Colonic mucosa (tissue), 4 donors: ENCODE measurements at places on chromosomes 11 and 22. TPM values are rescaled to one million over a fixed set of nuclear protein-coding genes. Genes with fewer than 3 reads are reported as not detected.

GRCh38 chr11:6196396-6196795, 2.6 kb upstream of the OR52W1 start:
- DNase-seq, result no peak

Gene CDCA5
- 9.7 TPM for total RNA-seq

DNA sequence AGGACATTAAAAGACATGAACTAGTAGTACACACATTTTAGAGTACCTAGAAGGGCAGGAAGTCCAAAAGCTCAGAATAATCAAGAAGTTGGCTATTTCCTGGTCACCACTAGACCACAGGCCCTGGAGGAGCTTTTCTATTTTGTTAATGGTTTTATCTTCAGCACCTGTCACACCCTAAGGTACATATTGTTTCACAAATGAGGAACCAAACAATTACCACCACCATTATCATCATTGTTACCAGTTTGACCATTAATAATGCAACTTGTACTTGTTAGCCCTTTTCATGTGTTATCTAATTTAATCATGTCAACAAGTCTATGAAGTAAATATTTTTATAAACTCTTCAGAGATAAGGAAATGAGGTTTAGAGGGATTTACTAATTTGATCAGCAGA, 4.9 kb downstream of the MRPL48 start:
- DNase-seq, result no peak

DNA sequence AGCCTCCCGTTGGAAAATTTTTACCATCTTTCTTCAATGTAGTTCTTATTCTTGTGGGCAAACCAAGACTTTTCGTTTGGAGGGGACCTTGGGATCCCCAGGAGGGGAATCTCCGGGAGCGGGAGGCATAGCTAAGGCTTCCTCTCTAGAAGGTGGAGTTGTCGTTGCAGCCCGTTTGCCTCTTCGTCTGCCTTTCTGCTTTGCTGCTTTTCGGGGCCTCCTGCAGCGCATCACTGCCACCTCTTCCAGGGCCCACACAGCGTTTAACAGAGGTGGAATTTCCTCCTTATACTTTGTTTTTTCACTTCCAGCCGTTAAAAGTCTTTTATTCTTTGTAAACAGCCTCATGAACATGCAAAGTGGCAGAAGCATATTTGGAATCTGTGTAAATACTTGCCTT, 3.5 kb upstream of the IFITM3 start:
- no peak for DNase-seq

- no peak for DNase-seq
Observed at GRCh38 chr22:35966314-35967045, 62.1 kb downstream of the RBFOX2 start.

Gene TTLL12
- 89.3 TPM for total RNA-seq

DNA sequence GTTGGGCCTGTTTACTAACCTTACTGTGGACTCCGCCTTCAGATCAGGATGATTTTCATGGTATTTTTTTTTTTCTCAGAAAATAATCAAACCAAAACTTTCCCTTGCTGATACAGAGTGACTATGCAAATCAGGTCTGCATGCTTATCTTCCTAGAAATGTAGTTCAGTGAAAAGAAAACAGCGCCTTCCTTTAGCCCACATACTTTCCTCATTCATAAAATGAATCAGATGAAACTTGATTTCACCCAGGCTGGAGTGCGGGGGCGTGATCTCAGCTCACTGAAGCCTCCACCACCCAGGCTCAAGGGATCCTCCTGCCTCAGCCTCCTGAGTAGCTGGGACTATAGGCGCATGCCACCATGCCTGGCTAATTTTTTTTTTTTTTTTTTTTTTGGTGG, 26.0 kb downstream of the ZNRF3 start:
- DNase-seq, result no peak

Gene SMC1B
- total RNA-seq, result 0.15 TPM

GRCh38 chr22:19522190-19522880, 1.9 kb downstream of the CLDN5 start:
- DNase-seq, result no peak

DNA sequence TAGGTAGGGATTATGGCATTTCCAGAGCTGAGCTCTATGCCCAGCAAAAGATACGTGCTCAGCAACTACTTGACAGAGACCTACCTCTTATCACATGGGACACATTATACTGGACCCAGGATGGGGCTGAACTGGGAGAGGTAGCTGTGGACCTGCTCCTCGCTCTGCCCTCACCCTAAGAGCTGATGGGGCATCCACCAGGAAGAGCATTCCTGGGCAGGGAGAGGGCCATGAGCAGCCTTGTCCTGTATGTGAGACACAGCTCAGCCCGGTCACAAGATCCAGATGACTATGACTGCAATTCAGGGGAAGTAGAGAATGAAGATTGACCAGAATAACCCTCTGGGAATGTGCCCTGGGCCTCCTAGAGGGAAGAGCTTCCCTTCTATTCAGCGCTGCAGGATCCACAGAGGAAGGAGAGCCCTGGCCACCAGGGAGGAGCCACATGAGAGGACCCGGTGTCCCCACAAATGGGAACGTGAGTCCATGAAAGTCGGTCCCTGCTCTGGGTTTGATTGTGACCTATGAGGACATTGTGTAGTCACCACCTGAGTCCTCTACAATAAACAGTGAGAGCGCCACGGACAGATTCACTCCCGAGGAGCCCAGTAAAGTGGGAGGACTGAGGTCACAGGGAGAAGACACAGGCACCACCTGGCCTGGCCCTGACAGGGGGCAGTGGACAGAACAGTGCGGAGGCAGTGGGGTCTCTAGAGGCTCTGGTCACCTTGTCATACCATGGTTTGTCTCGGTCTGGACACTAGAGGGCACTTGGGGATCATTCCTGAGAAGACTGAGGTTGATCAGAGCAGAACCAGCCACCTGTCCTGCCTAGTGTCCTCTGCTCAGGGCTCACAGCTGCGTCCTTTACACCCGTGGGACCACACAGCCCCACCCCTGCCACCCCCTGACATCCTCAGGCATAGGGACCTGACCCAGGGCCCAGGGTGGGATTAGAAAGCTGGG, 99.5 kb downstream of the ZNF280B start:
- DNase-seq, result no peak

DNA sequence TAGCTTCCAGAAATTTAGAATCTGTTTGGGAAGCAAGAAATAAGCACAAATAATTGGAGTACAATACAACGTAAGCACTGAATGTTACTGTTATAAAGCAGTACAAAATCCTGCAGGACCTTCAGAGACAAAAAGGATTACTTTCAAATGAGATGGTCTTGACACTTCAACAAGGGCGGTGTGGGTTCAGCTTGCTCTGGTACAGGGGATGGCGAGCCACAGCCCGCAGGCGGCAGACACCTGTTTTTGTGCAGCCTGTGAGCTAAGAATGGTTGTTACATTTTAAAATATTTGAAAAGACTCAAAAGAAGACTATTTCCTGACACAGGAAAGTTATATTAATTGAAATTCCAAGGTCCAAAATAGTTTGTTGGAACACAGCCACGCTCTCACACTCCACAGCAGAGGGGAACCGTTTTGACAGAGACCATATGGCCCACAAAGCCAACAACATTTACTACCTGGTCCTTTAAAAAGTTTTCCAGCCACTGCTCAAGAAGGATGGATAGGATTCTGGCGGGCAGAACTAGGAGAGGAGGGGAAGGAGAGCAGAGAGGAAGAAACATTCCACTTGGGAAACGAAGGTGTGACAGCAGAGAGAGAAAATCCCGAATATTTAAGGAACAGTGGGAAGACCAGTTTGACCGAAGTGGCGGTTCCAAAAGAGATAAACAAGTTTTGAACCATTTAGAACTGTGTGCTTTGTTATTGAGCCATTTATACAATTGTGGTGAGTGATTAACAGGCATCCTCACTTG, 6.3 kb downstream of the PRDM10 start:
- peak; percentile 21 for DNase-seq

GRCh38 chr22:32476281-32477195, 1.9 kb downstream of the FBXO7 start:
- DNase-seq, result no peak

DNA sequence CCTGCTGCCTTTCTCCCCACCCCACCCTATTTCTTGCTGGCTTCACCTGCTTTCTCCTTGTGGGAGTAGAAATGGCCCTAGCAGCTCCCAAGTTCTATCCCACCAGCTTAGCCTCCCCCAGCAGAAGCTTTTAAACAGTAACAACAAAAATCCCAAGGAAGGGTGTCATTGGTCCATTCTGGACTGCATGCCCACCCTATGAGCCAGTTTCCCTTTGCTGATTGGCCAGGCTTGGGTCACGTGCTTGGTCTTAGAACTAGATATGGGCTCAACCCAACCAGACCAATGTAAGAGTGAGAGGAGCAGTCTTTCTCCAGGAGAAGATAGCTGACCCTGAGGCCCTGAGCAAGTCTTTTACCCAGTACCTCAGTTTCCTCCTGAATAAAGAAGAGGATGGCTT, 2.3 kb downstream of the MTFP1 start:
- DNase-seq, result no peak

- DNase-seq, result no peak
Observed at GRCh38 chr22:36839356-36840073, 21.3 kb upstream of the NCF4 start.

DNA sequence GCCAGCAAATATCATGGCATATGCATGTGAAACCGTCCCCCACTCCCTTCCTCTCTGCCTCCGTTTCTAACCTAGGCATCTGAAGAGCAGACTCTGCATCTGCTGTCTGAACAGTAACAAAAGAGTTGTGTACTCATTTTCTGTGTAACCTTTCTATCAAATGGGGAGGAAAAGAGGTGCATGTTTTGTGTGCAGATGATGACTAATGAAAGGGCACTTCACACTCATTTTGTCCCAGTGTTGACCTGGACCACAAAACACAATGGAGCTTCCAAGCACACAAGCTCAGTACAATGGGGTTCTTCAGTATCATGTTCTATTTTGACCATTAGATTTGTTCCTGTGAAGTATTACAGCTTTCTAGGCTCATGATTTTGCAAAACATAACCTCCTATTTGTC, 13.0 kb downstream of the JHY start:
- no peak for DNase-seq

Gene OR52N4
- not detected for total RNA-seq

Gene NXPE1
- 210 TPM for total RNA-seq

DNA sequence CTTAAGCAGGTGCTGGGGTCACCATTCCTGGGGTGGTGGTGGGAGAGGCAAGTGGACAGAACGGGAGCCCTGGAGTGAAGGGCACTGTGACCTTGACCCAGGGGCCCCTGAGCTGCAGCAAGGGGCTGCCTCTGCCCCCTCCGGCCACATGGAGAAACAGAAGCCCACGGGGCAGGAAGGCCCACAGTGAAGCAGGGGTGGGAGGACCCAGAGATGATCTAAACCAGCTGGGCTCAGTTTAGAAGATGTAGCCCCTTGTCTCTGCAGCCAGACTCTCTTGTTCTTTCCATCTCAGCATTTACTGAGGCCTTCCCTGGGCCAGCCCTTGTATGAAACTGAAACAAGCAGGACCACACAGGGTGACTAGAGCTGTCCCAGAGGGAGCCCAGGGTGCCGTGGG, 30.5 kb downstream of the WNT11 start:
- DNase-seq, result no peak

- no peak for DNase-seq
Observed at GRCh38 chr22:22903355-22903777, 15.8 kb downstream of the IGLL5 start.

- DNase-seq, result no peak
Observed at GRCh38 chr11:96158126-96158525, 184.9 kb downstream of the MAML2 start.

Gene DDTL
- 3.0 TPM for total RNA-seq

- no peak for DNase-seq
Observed at GRCh38 chr11:45614196-45614828, 51.1 kb downstream of the CHST1 start.

Gene NPAS4
- 0.17 TPM for total RNA-seq

DNA sequence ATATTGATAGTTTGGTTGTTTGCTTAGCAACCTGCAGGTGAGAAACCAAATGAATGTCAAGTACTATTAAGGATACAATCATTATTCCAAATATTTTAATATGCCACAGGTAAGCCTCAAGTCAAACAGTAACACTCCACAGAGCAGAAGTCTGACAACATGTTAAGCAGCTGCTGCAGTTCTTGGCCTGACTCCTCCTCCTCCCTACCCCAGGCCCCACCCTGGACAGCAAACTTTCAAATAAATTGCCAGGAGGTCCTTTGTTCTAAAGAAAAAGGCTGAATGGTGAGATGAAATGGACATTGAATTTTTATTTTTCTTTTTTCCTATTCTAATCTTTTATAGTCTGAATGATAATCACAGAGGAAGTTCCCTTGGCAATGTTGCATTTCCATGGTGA, 260.0 kb upstream of the POU2AF2 start:
- no peak for DNase-seq

GRCh38 chr11:1835671-1836010, 851 bp downstream of the SYT8 start:
- no peak for DNase-seq

Gene SLC22A25
- total RNA-seq, result not detected

DNA sequence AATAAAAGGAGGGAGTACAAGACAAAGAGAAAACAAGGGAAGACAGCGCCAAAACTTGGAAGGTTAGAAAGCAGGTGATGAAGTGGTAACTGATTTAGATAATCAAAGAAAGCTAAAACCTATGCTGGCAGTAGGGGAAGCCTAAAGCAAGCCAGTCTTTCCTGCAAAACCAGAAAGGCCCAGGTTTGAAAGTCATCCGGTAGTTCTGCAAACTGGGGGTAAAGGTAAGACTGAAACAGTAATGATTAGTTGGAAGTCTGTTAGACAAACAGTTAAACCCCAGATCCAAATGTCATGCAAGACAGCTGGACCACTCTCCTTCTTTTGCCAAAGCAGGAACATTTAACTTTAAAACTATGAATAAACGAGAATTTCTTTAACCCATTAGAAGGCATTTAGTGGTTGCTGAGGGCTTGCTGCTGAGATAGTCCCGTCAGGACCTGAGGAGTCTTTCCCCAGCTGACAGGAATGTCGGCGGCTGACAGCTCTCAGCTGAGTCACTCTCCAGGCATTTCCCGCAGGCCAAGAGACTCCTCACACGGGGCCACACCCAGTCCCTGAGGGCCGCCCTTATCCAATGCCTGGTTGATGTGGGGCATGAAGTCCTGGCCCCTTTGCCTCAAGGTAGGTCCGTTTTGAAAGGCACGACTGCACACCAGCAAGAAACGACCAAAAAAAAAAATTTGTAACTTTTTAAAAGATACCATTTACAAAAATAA, 36.3 kb upstream of the CFAP300 start:
- peak; percentile 76 for DNase-seq

Gene OR2D2
- total RNA-seq, result 0.40 TPM

GRCh38 chr11:2942872-2943710, 13.9 kb upstream of the PHLDA2 start:
- DNase-seq, result no peak

DNA sequence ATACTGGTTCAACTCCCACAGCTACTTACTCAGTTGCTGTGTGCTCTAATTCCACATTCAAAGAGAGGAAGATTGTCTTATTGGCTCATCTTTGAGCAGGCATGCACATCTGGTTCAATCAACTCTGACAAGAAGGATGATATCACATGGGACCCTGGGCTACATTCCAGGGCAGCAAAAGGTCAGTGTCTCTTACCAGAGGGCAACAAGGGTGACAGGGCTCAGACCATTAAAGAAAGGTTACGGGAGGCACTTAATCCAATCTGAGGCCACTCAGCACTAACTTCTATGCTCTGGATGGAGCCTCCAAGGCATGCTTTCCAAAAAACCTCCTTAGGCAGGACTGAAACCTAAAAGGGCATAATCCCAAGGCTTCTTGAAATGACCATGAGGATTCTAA, 549.4 kb upstream of the API5 start:
- no peak for DNase-seq
